Femur (tissue), 1 donor: ENCODE measurements at places on chromosomes 16 and 17.

GRCh38 chr16:2003827-2004641 lies 5.6 kb downstream of the ZNF598 start:
- DNase-seq = peak; percentile 93

DNA sequence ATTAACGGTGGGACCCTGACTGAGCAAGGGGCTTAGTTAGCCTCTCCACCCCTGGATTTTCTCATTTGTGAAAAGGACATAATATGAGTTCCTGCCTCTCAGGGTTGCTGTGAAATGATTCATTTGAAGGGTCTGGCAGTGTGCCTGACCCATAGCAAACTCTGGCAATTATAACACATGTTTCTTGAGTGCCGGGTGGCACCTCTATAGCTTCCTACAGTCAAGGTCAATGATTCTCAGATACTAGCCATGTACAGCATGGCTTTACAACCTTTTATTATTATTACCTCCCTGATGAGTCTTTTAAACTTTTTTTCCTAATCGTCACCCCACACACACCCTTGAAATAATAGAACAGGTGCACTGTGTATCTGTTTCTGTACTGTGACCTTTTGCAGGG lies 42.1 kb downstream of the TMEM114 start:
- DNase-seq = no peak

GRCh38 chr16:67391424-67392300 lies 1.6 kb downstream of the TPPP3 start:
- peak; percentile 70 for DNase-seq

DNA sequence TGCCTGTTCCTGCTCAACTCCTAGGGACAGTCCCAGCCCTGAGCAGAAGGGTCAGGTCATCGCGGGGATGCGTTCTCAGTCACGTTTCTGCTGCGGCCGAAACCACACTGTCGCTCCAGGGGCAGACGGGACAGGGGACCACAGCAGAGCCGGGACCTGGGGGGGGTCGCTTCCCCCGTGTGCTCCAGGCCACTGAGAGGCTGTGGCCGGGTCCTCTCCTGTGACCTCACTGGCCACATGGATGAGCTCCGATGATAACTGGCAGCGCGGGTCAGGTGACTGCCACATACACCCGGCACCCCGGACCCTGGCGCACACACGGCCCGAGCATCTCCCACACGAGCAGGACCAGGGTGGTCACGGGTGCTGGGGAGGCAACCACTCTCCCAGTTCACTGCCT lies 12.8 kb downstream of the GNPTG start:
- no peak for DNase-seq

DNA sequence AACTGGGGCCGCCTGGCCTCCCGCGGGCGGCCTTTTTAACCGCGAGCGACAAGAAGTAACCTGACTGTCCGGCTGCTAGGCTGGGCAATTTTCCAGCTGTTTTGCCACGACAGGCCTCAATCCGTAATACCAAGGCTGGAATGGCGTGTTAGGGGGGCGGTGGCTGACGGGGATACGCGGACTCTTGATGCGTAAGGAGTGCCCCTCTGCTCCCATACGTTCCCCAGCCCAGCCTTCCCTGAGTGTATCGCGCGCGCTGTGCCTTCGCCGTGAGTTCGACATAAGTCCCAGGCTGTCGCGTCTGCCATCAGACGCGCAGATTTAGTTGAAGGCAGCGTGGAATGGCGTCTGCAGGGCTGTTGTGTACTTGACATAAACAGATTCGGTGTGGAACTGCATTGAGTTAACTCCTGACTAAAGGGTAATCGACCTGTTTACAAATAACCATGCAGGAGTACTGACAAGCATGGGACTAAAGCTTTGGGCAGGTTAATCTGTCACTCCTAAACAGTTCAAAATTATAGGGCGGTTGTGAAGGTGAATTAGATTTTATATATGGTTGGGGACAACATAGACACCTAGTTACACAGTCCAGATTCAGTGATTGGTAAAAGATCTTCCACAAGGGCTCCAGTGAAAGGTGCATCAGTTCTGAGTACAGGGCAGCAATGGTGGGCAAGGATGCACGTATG lies 16.6 kb upstream of the ERN1 start:
- peak; percentile 81 for DNase-seq

GRCh38 chr16:63442246-63442645 lies 1406.0 kb upstream of the CDH8 start:
- DNase-seq = no peak
